ENCODE measurements at places on chromosomes 7 and 10. TPM values are rescaled to one million over a fixed set of nuclear protein-coding genes. Genes with fewer than 3 reads are reported as not detected.

DNA sequence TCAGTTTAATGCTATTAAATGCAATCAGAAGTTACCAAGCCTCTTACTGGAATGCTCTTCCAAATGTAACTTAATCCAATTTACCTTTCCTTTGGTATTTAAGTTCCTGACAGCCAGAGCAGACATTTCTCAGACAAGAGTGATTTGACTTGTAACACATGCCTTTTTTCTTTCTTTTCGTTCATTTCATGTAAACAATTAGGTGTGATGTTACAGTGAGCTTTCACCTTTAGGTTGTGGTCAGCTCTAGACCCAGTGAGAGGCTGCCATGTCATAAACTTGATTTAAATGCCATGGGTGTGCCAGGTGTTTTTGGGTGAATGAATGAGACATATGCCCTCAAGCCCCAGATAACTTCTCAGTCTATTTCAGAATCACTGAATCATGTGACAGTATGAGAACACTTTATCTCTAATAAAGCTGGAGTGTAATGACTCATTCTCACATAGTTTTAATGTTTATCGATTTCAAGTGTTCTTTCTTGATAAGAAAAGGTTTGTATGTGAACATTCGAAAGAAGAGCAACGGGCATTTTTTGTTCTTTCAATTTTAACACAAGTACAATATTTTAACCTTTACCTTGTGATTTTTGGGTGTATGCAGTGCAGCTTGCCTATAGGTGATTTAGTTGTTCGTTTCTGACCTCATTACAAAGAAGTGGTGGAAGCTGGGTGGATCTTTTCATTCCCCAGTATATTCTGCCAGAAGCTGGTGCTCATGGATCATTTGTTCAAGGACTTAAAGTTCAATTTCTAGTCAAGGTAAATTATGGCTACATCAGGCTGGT lies 61.5 kb downstream of the CHN2 start:
- DNase-seq, result peak; percentile 30

DNA sequence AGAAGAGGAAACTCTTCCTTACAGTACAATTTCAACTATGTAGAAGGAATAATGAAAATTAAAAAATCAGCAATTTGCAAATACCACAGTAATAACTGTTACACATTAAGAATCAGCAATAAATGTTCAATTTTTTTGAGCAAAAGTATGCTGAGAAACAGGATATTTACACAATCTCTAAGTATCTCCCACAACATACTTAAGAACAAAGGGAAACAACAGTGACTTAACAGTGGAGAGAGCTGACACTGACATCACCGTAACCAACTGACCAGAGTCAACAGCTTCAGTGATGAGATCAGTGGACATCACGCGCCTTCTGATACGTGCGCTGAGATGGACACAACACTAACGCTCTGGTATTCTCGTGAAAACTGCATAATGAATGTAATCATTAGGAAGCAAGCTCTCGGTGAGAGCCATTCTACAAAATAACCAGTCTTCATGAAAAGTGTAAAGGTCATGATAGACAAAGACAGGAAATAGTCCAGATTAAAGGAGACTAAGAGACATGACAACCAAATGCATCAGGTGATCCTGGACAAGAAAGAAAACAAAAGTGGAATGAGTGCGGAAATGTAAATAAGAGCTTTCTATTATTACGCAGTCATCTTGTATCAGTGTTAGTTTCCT lies 82.6 kb downstream of the PIP4K2A start:
- DNase-seq, result peak; percentile 98

- no peak for DNase-seq
Measured at GRCh38 chr7:43479042-43479441, 103.9 kb upstream of the STK17A start.

DNA sequence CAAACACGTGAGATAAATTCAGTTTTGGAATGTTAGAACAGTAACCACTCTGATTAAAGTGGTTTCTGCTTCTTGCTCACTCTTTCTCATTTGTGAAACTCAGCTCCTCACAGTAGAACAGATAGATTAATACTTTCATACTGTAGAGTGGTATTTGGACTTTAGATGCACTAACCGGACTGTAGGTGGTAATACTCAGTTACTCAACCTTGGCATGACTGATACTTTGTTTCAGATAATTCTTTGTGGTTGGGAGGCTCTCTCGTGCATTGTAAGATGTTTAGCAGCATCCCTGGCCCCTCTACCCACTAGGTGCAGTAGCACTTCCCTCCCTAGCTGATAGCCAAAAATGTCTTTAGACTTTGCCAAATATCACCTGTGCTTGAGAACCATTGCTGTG lies 37.6 kb downstream of the MCU start:
- no peak for DNase-seq

DNA sequence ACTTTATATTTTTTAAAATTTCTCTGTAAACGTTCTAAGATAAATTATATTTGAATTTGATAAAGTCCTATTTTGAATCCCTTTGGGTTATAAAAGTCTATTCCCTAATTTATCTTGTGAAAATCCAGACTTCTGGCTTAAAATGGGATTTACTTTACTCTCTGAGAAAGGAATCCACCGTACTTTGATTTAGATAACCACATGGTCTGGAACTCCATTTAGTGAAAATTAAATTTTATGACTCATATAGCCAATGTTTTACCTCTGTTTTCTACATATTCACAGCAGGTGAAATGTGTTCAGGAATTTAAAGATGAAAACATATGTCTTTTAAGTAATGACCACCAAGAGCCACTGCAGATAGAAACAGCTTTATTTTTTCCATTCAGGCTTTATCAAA lies 141.8 kb upstream of the FGFR2 start:
- DNase-seq, result no peak

GRCh38 chr10:48958598-48959190 lies 19.1 kb upstream of the LRRC18 start:
- DNase-seq, result no peak

DNA sequence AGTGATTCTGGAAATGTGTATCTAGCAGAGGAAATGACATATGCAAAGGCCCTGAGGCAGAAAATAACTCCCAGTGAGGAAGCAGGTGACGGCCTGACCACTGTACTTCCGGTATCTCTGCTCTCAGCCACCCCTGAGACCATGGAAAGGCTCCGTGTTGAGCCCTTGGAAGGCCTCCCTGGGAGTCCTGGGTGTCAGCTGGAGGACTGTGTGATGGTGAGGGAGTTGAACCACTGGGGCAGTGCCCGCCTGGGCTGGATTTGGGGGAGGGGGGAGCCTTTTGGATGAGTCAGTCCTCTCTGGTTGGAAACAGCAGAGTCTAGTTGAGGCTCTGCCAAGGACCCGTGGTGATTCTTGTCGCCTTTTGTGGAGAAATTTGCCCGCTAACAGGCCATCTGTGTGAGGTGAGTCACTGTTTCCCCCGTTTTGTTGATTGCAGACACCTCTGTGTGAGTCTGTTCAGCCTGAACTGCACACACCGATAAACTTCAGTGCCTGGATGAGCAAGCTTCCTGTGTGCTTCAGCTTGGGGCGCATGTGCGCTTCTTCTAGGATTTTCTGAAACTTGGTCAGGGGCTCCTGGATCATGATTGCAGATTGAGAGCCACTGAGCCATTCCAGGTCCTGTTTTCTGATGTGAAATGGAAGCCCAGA lies 98.6 kb downstream of the GRK5 start:
- peak; percentile 100 for DNase-seq

DNA sequence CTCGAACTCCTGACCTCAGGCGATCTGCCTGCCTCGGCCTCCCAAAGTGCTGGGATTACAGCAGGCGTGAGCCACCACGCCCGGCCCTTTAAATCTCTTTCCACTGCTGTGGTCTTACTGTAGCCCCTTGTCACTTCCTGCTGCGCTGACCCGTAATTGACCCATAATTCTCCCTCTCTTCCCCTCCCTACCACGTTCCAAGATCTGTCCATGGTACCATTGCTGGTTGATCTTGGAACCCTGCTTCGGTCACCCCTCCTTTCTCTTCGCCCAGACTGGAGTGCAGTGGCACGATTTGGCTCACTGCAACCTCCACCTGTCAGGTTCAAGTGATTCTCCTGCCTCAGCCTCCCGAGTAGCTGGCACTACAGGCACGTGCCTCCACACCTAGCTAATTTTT lies 6.5 kb downstream of the POR start:
- DNase-seq, result peak; percentile 17

DNA sequence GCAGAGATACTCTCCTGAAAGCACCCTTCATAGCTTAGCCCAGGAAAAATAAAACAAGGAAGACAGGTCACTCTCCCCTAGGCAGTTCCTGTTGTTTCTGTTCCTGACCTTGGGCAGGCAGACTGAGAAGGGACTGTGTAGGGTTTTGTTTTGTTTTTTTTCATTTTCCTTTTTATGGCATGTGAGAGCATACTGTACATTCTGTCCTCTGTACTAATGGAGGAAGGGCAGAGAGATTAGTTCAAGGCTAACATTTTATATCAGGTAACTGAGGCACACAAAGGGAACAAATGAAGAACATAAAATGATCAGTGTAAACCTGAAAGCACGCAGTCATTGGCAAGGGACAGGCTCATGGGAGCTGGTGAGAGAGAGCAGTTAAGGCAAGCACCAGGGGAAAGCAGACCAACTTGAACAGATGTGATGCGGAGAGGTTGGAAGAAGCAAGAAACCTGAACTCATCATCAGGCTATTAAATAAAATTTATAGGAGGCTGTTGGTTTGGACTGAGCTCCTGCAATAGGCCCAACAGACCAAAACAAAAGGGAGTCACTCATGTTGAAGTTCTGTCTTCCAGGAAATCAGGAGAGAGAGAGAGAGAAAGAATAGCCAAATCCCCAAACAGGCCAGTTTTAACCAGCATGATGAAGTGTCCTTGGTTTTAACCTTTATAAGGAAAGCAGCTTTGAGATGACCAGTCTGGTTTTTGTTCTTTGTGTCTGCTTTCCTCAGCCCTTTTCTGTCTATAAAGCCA lies 34.1 kb upstream of the PDCD4 start:
- DNase-seq, result peak; percentile 13

GRCh38 chr10:6363511-6363910 lies 160.8 kb downstream of the PFKFB3 start:
- DNase-seq, result no peak

DNA sequence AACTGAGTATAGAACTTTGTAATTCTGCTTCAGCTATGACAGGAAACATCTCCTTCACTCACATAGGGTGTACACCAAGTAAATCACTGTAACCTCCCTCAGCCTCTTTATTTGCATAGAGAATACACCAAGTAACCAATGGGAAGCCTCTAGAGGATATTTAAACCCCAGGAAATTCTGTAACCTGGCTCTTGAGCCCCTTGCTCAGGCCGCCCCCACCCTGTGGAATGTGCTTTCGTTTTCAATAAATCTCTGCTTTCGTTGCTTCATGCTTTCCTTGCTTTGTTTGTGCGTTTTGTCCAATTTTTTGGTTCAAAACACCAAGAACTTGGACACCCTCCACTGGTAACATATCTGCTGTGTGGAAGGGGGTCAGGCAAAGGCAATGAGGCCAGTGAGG lies 60.2 kb downstream of the CLRN3 start:
- DNase-seq, result no peak

GRCh38 chr7:4722308-4722707 lies 40.2 kb downstream of the FOXK1 start:
- DNase-seq, result no peak

GRCh38 chr7:151514461-151515275 lies 5.0 kb downstream of the RHEB start:
- no peak for DNase-seq

- no peak for DNase-seq
Measured at GRCh38 chr7:122468945-122469344, 164.4 kb upstream of the FEZF1 start.

- DNase-seq, result no peak
Measured at GRCh38 chr7:99557940-99558305, 519 bp upstream of the ZNF655 start.

- DNase-seq, result peak; percentile 63
Measured at GRCh38 chr7:91239171-91239604, 25.0 kb upstream of the FZD1 start.

DNA sequence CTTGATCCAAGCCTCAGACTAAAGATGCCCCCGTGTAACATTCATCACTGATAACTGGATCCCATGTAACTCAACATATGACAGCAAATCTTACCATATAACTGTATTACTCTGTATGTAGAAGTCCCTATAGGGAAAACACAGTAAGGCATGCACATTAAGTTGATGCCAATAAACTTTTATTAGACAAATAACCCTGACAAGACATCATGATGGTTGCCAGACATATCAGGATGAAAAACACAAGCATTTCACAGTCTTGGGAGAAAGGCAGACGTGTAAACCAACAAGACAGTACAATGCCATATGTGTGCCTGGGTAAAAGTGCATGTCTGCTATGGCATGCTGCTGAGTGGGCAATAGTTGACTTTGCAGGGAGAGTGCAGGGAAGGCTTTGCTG lies 142.2 kb downstream of the HERPUD2 start:
- no peak for DNase-seq

GRCh38 chr7:130941322-130942210 lies 207.6 kb upstream of the KLF14 start:
- peak; percentile 67 for DNase-seq

DNA sequence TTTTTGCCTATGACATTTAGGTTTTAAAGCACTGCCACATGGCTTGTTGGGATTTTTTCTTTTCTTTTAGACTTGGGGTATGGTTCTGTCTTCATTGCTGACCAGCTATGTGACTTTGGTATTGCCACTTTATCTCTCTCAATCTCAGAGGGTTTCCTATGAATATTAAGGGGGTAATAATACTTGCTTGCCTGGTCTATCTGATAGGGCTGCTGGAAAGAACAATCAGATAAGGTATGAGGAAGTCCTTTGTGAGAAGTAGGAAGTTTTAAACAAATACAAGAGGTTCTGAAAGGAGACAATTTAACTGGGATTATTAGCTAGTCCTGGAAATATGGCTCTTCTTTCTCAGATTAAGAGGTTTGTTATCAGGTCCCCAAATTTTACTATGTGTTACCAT lies 80.8 kb downstream of the ZNF92 start:
- DNase-seq, result peak; percentile 30

DNA sequence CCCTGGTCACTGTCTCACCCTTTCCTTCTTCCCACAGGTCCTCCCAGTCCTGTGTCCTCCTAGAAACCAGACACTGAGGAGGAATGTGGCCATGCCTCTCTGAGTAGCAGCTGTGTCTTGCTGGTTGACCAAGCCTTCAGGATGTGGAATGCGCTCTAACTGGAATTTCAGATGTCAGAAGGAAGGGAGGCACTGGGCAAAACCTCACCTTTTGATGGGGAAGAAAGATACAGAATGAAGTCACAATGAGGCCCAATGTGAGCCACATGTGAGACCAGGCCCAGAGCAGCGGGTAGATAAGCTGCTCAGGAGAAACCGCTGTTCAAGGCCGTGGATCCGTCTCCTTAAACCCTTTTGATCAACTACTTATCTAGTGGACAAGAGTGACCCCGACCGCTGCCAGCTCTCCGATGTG lies 54.8 kb upstream of the ECHDC3 start:
- no peak for DNase-seq

GRCh38 chr7:20350996-20351692 lies 20.4 kb downstream of the ITGB8 start:
- peak; percentile 14 for DNase-seq

Gene PCLO
- total RNA-seq, result 3.7 TPM

Gene CUBN
- 6.1 TPM for total RNA-seq

Gene HYAL4
- not detected for total RNA-seq

Gene TAS2R5
- 0.47 TPM for total RNA-seq

Gene RSPH10B
- 1.0 TPM for total RNA-seq

Gene ASIC3
- total RNA-seq, result not detected

Gene TRPV5
- not detected for total RNA-seq

Gene CFTR
- total RNA-seq, result not detected

Gene C10orf67
- not detected for total RNA-seq

Gene GDF10
- total RNA-seq, result not detected
